ENCODE measurements at places on chromosomes 6 and 20. TPM values are rescaled to one million over a fixed set of nuclear protein-coding genes. Genes with fewer than 3 reads are reported as not detected.

Gene SGK2
- total RNA-seq: 7.5 TPM

Gene TREM2
- not detected for total RNA-seq

Gene UBR2
- 7.0 TPM for total RNA-seq

Gene OXT
- not detected for total RNA-seq

Gene CPNE5
- not detected for total RNA-seq

Gene SYNDIG1
- 2.3 TPM for total RNA-seq

Gene CST1
- total RNA-seq: 1.1 TPM

Gene LPIN3
- 14.9 TPM for total RNA-seq

All from A549 treated with CORT108297 at 1 μM for 4 hours (cell line).